ENCODE measurements at places on chromosomes 1 and 21.

- DNase-seq: no peak
These were observed 11.5 kb downstream of the ARHGEF10L start for GRCh38 chr1:17550729-17551584.

- no peak for DNase-seq
These were observed 58.7 kb upstream of the RC3H1 start for GRCh38 chr1:174080819-174081218.

DNA sequence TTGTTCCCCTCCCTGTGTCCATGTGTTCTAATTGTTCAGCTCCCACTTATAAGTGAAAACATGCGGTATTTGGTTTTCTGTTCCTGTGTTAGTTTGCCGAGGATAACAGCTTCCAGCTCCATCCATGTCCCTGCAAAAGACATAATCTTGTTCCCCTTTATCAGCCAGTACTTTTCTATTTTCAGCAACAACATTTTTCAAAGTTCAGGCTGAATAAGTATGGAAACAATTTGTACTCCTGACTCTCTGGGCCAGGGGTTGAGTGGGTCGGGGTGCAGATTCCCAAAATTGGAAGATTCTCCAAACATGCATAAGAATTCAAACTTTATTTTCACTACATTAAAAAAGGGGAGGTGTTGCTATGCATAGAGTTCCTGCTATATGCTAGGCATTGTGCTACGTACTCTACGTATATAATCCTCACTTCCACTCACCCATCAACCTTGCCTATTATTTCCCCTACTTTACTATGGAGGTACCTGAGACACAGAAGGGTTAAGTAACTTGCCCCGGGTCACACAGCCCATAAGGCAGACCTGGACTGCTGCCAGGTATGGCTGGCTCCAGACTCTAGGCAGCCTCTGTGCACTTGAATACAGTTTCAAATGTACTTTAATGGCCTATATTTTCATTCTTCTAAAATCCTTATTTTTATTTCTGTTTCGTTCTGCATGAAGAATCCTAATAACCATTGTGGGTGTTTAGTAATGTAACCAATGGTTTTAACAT lies 117.1 kb upstream of the C8B start:
- DNase-seq: no peak

DNA sequence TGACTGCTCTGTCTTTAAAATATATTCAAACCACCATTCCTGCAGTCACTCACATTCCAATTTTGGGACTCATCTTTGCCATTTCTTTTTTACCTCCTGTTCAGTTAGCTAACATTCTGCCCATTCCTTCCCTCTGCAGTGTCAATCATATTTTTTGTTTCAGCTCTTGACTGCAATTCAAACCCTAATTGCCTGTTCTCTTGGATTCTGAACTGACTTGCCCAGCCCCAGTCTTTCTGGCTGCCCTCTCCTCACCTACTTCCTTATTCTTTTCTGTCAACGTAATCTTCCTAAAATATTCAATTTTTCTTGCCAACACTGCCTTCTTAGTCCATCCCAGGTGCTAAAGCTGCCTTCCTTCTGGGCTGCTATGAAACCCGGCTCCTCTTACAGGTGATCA lies 6.1 kb downstream of the PRDM2 start:
- no peak for DNase-seq

DNA sequence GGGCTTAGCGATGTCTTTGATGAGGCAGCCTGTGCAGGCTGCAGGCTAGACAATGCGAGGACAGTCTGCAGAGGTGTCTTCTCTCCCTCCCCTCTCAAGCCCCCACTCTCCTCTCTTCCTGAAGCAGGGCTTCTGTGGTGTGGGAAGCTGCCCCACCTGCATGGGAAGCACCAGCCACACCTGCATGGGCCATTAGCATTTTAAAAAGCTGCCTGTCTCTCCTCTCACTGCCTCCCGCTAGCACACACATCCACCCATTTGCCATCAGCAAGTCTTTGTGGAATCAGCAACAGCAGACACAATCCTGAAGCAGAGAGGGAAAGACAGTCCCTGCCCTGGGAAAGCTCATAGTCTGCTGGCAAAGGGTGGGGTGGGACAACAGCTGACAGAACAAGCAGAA lies 53.1 kb downstream of the NAV1 start:
- no peak for DNase-seq

- no peak for DNase-seq
These were observed 30.5 kb downstream of the ENO1 start for GRCh38 chr1:8847990-8848389.

GRCh38 chr1:31400393-31400792 lies 12.6 kb upstream of the SERINC2 start:
- DNase-seq: no peak

DNA sequence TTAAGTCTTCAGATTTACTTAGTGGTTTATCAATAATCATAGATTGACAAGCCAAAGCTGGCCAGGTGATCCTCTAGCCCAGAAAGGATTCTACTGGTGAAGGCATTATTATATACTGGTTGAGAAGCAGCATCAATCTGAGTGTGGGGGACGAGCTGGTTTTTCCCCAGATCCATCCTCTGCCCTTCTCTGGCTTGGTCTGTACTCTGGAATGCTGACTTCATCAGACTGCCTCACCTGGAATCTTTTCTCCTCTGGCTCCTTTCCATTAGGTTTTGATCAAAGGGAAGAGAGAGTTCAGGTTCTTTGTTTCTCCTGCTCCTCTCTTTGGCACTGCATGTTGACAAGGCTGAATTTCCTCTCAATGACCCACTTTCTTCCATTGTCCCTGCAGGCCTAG lies 93.9 kb downstream of the KCTD3 start:
- no peak for DNase-seq

GRCh38 chr1:184621260-184621659 lies 133.4 kb downstream of the EDEM3 start:
- no peak for DNase-seq
